ENCODE measurements at places on chromosomes 5 and 9. TPM values are rescaled to one million over a fixed set of nuclear protein-coding genes. Genes with fewer than 3 reads are reported as not detected.

Gene C6
- 0.22 TPM for total RNA-seq

Gene C9
- not detected for total RNA-seq

Gene GDA
- 102 TPM for total RNA-seq

Gene ELOVL7
- total RNA-seq = 18.8 TPM

Gene PCDHAC2
- 39.5 TPM for total RNA-seq

Gene ZFP37
- 7.1 TPM for total RNA-seq

Gene KIF4B
- total RNA-seq = 0.60 TPM

Gene RNF208
- total RNA-seq = 87.3 TPM

Gene BARHL1
- total RNA-seq = not detected

Gene AQP3
- total RNA-seq = 1.8 TPM

Gene MED7
- 15.9 TPM for total RNA-seq

Gene ANKRD34B
- 0.51 TPM for total RNA-seq

Gene CA9
- total RNA-seq = 4.6 TPM

Gene MAMDC2
- 3.8 TPM for total RNA-seq

Gene TCF7
- total RNA-seq = 2.5 TPM

- no peak for DNase-seq
Measured at GRCh38 chr5:42496397-42497156, 73.3 kb downstream of the GHR start.

GRCh38 chr5:15604986-15605385, 105.0 kb downstream of the FBXL7 start:
- DNase-seq = no peak

GRCh38 chr5:75152860-75153259, 83.8 kb downstream of the ANKRD31 start:
- no peak for DNase-seq

DNA sequence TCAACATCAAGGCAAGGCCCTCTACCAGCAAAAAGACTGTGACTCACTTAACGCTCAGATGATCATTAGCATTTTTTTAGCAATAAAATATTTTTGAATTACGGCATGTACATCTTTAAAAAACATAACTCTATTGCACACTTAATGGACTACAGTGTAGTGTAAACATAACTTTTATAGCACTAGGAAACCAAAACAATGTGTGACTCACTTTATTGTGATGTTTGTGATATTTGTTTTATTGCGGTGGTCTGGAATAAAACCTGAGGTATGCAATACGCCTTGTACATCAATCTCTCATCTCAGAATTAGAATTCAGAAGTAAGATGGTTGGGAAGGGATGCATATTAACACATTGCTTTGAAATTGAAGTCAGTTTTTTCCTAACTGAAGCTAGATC, 106.9 kb upstream of the PTCH1 start:
- DNase-seq = no peak

DNA sequence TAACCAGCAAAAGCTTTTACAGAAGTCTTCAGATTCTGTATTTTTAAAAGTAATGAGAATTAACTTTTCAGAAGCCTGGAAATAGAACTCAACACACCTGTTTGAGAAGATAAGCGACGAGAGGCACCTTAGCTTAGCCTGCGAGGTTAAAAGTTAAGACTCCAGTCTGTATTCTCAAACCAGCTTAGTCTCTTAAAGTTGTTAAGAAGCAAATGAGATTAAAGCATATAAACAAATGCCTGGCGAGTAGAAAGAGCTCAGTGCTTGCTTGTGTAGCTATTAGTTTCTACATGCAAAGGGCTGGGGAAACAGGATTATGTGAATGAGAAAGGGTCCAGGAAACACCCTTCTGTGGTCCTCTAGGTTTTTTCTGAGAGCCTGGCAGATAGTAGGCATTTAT, 51.7 kb downstream of the MTAP start:
- no peak for DNase-seq

GRCh38 chr9:37678789-37679273, 28.1 kb downstream of the FRMPD1 start:
- no peak for DNase-seq

- no peak for DNase-seq
Measured at GRCh38 chr9:80605129-80605528, 1033.4 kb downstream of the TLE4 start.

GRCh38 chr5:123367739-123368138, 55.5 kb downstream of the CEP120 start:
- no peak for DNase-seq

- no peak for DNase-seq
Measured at GRCh38 chr9:72022841-72023240, 37.6 kb downstream of the C9orf57 start.

GRCh38 chr5:168114444-168115017, 176.9 kb upstream of the WWC1 start:
- no peak for DNase-seq

DNA sequence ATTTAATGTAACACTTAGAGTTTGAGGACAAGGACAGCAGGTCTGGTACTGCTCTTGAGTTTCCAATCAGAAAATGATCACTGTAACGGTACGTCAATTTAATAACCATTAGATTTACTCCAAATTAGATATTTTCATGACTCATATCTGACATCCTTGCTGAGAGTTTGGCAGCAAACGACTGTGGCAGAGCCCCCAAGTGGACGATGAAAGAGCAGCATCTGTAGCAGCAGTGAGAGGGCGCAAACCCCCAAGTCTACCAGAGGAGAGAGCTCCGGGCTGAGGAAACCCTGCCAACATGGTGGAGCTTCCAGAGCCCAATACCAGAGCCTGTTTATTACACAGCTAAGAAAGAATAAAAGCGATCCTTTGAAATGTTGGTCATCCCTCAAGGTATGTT, 73.2 kb upstream of the EPB41L4A start:
- DNase-seq = no peak

GRCh38 chr5:161751265-161751664, 65.7 kb downstream of the GABRA6 start:
- DNase-seq = no peak

- no peak for DNase-seq
Measured at GRCh38 chr5:54772231-54772630, 213.2 kb downstream of the ESM1 start.

- no peak for DNase-seq
Measured at GRCh38 chr9:32177396-32177795, 207.0 kb upstream of the ACO1 start.

- peak; percentile 75 for DNase-seq
Measured at GRCh38 chr5:159902444-159903121, 13.7 kb upstream of the ADRA1B start.

DNA sequence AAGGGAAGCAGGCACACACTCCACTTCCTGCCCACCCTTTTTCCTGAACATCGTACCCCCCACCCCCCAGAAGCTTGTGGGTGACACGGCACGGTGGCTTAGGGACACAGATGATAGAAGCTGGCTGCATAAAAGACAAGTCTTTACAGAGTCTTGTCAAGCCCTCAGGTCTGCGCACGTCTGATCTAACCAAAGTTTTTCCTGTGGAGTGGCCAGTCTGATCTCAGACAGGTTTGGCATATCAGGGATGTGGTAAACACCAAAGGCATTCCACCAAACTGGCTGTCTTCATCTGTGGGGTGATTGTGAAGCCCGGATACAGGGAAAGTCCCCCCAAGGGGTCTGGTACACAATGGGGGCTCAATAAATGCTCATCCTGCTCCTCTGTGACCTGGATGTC, 50.0 kb downstream of the CRB2 start:
- no peak for DNase-seq

DNA sequence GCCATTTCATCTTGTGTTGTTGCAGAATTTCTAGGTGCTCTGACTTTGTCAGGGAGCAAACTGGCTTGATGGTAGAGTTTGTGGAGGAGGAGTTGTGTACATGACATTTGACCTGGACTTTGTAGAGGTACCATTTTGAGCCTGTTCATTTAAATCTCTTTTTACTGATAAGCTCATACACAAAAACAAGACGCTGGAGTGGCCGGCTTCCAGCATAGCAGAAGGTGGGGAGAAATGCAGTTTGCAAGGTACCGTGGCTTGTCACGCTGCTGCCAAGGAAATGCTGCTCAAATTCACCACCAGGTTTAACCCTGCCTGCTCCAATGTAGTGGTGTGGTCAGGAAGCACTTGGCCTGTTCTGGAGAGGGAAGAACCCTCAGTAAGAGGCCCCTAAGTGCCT, 18.9 kb upstream of the IQGAP2 start:
- DNase-seq = no peak

DNA sequence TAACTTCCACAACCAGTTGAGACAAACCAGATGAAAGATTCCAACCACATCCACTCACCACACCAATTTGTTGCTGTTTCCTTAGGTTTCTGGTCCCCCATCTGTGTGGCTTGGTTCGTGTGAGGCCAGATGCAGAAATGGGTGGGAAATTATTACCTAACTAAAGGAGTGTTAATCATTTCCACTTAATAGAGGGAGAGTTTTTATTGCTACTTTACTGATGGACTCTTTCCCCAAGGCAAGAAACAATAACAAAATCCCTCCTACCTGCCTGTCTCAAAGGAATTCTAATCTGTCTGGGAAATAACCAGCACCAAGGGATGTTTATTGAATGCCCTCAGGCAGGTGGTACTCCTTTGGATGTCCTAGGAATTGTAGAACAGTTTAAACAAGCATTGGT, 76.3 kb downstream of the TMEM167A start:
- DNase-seq = no peak

DNA sequence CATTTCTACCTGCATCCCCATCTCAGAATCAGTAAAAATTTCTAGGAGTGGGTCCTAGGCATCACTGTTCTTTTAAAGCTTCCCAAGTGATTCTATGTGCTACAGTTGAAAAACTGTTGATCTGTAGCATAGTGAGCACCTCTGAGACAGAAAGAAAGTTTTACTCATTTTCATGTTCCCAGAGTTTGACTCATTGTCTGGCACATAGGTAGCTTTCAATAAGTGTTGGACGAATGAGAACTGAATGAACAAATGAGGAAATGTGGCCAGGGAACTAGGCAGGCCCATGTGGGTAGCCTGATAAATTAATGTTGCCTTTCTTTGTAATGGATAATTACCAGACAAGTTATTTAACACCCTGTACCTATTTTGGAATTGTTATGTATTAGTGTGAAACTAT, 33.8 kb downstream of the RNF180 start:
- DNase-seq = no peak

DNA sequence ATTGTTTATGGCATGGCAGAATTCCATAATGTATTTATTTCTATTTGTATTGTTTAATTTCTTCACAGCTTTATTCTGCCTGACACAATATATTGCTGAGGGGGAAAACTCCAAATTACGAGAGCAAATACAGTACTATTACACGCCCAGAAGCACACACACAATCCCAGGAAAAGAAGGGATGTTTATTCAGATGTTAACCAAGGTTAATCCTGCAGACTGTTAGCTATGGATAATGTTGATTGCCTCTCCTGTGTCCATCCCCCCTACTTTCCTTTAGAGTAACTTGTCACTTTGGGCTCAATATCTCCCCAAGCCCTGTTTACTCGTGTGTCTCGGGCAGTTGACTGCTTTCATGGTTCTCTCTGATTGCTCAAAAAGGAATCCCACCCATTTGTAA, 84.2 kb upstream of the ERCC6L2 start:
- DNase-seq = no peak

- DNase-seq = no peak
Measured at GRCh38 chr5:140403613-140404012, 2.0 kb downstream of the ANKHD1 start.

DNA sequence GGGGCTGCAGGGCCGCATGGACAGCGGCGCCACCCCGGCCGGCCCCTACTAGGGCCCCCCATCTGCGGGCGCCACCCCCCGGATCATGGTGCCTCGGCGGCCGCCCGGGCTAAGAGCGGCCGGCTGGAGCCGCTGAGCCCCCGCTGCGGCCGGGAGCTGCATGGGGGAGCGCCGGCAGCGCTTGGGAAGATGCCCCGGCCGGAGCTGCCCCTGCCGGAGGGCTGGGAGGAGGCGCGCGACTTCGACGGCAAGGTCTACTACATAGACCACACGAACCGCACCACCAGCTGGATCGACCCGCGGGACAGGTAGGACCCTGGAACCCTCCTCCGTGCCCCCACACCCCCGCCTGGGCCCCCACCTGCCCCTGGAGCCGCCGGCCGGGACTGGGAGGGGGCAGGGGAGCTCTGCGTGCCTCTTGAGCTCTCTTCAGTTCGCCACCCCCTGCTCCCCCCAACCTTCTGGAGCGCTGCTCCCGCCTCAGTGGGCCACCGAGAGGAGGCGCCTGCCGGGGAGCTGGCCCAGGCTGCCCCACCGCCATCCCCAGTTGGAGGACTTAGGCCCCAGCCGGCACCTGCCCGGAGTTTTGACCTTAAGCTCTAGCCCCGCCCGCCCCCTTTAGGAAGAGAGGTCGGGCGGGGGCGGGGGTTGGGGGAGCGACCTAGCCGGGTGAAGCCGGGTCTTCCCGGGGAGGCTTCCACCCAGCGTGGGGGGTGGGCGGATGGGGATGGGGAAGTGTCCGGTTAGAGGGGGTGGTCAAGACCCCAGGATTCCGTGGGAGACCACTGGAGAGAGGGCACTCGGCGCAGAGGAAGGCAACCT, 730 bp downstream of the WWC1 start:
- no peak for DNase-seq

DNA sequence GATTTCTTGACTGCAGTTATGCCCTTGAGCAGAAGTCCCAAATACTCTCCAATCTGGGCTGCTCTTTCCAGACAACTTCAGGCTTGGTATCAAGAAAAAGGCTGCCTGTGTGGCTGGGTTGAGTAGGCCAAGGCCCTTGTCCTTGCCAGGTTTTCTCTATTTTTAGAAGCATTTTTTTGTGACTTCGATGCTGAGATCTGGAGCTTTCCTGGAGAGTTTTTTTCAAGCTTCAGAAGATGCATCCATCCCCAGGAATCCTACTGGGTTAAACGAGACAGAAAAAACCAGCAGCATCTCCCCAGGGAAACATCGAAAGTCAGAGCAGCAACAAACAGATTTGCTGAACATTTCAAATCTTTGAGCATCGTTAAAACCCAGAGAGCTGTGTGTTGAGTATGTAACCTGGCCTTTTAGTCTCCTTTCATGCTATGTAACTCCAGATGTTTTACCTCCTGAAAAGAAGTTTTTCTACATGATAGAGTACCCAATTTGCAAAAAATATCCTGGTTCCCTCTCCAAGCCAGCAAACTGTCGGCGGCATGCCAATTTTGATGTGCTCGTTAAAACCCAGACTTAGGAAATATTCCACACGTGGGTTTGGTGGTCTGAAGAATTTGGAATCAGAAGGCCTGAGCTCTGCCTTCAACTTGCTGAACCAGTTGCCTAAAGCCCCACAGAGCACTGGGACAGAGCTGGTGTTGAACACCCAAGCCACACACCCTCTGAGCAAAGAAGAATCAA, 98.1 kb upstream of the ALDH1B1 start:
- no peak for DNase-seq
